ENCODE measurements at places on chromosomes 12 and 14. TPM values are rescaled to one million over a fixed set of nuclear protein-coding genes. Genes with fewer than 3 reads are reported as not detected.

The PAWR gene
- 105 TPM for total RNA-seq

The USP44 gene
- total RNA-seq, result 1.7 TPM

The KLHL33 gene
- total RNA-seq, result not detected

The RPL36AL gene
- 231 TPM for total RNA-seq

The CLECL1 gene
- total RNA-seq, result not detected

The BICDL1 gene
- not detected for total RNA-seq

The OR6C2 gene
- total RNA-seq, result not detected

The DPY19L2 gene
- total RNA-seq, result 3.0 TPM

The GALNT9 gene
- 0.40 TPM for total RNA-seq

The RPS6KL1 gene
- 12.5 TPM for total RNA-seq

The GPR137C gene
- 0.53 TPM for total RNA-seq

The JAG2 gene
- total RNA-seq, result 37.5 TPM

The CELA1 gene
- total RNA-seq, result not detected

The ERP27 gene
- total RNA-seq, result 0.66 TPM

The GLIPR1L2 gene
- 0.07 TPM for total RNA-seq

The GPHB5 gene
- total RNA-seq, result not detected

The PRB2 gene
- total RNA-seq, result not detected

The NRL gene
- total RNA-seq, result 0.57 TPM

The FKBP4 gene
- total RNA-seq, result 73.2 TPM

All from thoracic aorta endothelial cell (primary cell).